ENCODE measurements at places on chromosomes 1 and 21.

DNA sequence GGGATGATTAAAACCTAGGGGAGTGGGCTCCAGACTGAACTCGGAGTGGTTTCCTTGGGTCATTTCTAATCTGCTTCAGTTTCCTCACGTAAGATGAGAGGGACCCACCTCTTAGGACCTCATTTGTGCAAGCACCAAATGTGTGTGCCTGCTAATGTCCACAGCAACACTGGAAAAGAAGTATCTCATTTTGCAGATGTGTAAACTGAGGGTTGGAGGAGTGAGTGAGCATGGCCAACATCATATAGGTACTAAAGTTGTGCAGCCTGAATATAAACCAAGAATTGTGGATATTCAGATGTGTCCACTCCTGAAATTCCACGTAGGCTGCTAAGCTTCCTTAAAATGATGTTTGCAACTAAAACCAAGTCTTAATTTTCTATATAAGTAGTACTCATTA lies 51.7 kb downstream of the GADD45A start:
- no peak for DNase-seq

DNA sequence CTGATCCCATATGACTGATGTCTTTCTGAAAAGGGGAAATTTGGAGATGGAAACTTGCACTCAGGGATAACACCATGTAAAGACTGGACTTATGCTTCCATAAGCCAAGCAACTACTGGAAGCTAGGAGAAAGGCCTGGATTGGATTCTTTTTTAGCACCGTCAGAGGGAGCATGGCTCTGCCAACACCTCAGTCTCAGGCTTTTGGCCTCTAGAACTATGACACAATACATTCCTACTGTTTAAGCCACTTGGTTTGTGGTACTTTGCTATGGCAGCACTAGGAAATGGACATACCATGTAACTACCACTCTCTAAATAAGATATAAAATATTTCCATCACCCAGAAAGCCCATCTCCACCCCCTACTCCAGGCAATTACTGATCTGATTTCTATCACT lies 139.7 kb downstream of the CYYR1 start:
- DNase-seq, result peak; percentile 4

GRCh38 chr1:242546849-242547729 lies 22.6 kb upstream of the PLD5 start:
- no peak for DNase-seq

- no peak for DNase-seq
These were observed 80.6 kb upstream of the RAVER2 start for GRCh38 chr1:64664299-64664698.

GRCh38 chr1:107003972-107004371 lies 52.5 kb upstream of the PRMT6 start:
- DNase-seq, result no peak

- peak; percentile 19 for DNase-seq
These were observed 11.9 kb downstream of the EXTL2 start for GRCh38 chr1:100882698-100883097.

- no peak for DNase-seq
These were observed 12.3 kb downstream of the ATG4C start for GRCh38 chr1:62796221-62796620.

- no peak for DNase-seq
These were observed 46.2 kb upstream of the SLC2A1 start for GRCh38 chr1:43004587-43005459.

- no peak for DNase-seq
These were observed 1554.8 kb downstream of the KCNT2 start for GRCh38 chr1:195053478-195053877.

- no peak for DNase-seq
These were observed 231.9 kb downstream of the PTPRU start for GRCh38 chr1:29467989-29468900.

GRCh38 chr1:31795096-31795675 lies 20.6 kb downstream of the SPOCD1 start:
- no peak for DNase-seq

DNA sequence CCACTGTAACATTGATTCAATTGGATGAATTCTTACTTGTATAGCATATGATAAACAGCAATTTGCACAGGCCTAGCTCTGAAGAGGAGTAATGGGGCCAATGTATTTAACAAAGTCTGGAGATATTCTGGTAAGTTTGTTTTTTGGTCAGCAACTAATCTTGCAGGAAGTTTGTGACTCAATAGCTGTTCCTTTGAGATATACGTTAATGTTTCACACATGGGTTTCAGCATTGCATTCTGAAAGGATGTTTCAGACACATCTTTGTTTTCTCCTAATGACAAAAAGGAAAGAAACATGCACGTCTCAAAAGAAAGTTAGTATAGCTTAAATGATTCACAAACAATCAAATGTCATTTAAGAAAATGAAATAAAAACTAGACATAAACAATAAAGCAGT lies 49.0 kb downstream of the LTN1 start:
- no peak for DNase-seq

DNA sequence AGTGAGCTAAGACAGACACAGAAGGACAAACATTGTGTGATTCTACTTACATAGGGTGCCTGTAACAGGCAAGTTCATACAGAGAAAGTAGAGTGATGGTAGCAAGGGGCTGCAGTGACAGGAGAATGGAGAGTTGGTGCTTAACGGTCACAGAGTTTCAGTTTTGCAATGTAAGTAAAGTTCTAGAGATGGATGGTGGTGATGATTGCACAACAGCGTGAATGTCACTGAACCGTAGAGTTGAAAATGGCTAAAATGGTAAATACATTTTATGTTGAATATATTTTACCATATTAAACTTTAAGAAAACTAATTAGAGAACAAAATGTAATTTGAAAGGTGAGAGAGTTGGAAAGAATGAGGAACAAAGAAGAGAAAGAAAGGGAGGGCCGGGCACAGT lies 8.7 kb downstream of the CFAP107 start:
- DNase-seq, result no peak

GRCh38 chr1:221880182-221880581 lies 138.3 kb upstream of the DUSP10 start:
- no peak for DNase-seq

DNA sequence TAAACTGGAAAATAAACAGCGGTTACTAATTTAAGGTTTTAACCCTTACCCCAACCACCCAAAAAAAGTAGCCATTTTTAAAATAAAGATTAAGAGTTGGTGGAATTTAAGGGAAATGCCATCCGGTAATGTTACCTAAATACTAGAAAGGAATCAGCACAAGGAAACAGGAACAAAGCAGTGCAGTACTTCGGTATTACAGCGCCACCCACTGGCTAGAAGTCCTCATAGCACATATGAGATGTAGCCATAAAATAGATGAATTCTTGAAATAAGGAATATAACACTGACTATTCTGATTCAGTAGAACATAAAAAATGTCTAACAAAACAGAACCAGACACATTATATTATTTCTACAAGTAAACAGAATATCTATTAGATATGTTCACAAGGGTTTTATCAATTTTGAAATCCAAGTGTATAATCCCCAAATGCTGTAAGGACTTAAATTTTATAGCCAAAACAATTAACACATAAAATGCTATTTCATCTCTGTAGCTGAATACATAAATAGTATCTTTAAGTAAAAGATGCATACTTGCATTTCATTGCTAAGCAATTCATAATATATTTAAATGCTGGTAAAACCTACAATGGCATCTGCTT lies 58.8 kb downstream of the FRRS1 start:
- peak; percentile 56 for DNase-seq

- peak; percentile 94 for DNase-seq
These were observed at the start of gene RNF207 for GRCh38 chr1:6205849-6206519. TSS of gene RNF207 (plus strand) at chr1:6206119. CDS start at chr1:6206536, 417 bp downstream.

GRCh38 chr1:175755516-175756070 lies 12.2 kb upstream of the TNR start:
- no peak for DNase-seq

GRCh38 chr1:174447866-174448530 lies at the start of gene GPR52:
TSS of gene GPR52 (plus strand) at chr1:174447964. CDS start at chr1:174448112, 148 bp downstream.
- no peak for DNase-seq

DNA sequence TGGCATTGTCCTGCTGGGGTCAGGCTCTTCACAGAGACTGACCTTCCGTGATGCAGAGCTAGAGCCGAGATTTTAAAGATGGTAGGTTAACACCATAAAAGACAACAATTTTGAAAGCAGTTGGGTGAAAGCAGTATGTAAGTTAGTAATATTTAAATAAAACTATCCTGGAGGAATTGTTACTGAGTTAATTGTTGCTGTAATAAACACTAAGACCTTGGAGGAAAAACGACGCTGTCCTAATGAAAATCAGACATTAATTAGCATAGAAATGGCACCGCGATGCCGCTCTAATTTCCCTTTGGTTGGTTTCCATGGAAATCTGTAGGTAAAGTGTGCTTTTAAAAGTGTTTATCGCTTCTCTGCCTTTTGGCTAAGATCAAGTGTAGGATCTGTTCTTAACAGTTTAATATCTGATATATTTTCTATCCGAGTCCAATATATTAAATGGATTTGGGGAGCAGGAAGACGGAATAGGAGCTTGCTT lies 745 bp upstream of the ANP32E start:
- no peak for DNase-seq

- DNase-seq, result peak; percentile 62
These were observed 3.9 kb upstream of the P3R3URF start for GRCh38 chr1:46180082-46180616.

GRCh38 chr21:45162809-45163208 lies 88.4 kb downstream of the ADARB1 start:
- no peak for DNase-seq

DNA sequence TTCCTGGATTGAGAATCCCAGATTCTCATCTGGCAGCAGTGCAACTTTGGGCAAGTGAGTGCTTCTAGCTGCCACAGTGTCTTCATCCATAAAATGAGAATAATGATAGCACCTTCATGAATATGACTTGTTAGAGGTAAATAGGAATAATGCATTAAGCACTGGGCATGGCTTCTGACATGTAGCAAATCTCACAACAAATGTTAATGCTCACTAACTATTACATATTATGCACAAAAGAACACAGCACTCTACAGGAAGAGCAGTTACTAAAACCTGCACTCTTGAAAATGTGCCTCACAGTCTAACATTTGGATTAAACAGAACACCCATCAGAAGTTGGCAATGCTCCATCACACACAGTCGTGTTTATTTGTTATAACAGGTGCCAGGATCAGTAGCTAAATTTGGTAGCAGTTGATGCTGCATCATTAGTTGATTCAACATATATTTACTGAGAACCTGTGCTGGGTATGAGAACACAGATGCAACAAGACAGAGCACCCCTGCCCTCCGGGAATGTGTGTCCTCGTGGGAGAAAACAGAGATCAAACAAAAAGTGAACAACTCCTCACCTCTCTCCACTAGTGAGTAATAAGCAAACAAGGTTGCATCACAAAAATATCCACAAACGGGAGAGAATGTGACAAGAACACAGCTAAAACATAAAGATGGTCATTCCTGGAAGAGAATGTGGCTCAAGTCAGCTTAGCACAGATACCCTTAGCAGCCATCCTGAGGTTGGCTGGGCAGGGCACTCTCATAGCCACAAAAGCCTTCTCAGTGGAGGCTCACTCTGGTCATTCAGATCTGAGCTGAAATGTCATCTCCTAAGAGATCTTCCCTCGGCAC lies 26.2 kb upstream of the LBR start:
- peak; percentile 37 for DNase-seq

GRCh38 chr1:173426057-173426456 lies 51.1 kb upstream of the PRDX6 start:
- DNase-seq, result peak; percentile 60

DNA sequence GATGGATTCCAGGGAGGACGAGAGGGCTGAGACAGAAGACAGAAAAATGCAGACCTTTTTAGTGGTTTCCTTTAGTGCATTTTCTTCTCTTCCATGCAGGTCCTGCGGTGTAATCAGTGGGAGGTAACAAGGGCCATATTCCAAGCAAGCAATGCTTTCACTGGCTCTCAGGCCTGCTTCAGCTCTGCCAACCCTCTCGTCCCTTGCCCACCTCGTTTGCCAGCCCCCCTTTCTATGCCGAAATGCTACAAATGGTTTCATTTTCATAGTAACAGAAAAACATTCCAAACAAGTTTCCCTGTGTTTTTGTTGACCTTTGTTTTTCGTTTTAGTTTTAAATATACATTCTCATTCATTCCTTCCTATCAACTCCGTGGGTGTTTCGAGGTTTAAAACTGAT lies 443.1 kb downstream of the TTLL7 start:
- no peak for DNase-seq

GRCh38 chr1:244256086-244256676 lies 195.5 kb downstream of the ADSS2 start:
- DNase-seq, result no peak

- DNase-seq, result no peak
These were observed 28.3 kb upstream of the A3GALT2 start for GRCh38 chr1:33349081-33349759.

DNA sequence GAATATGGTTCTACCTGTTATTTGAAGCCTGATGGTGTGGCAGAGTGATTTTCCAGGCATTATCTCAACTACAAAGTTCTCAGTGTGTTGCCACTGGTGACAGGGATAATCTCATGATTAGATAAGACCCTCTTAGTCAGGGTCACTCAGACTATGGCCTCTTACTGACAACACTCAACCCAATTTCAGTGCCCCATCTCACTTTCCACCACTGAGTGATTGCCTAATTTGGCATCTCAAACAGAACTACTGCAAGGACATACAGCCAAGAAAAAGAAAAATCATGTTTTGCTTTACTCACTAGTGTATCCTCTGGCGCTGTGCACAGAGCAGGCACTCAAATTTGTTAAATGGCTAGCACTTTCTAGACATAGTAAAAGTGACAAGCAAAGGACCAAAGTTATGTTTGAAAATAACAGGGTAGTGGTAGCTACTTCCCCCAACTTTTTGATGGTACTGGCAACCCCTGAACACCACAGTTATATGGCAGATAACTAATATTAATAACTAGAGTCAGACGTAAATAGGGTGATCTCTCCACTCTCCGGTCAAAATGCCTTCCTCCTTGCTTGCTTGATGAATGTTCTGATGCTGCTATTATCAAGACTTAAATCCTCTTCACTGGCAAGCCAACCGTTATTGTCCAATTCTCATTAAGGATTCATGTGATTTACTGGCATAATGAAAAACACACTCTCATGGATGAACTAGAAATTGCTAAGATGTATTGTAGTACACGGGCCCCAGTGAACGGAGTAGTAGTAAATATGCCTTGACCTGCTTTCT lies 37.1 kb upstream of the SLC30A10 start:
- no peak for DNase-seq

GRCh38 chr1:58886611-58887010 lies 102.8 kb upstream of the JUN start:
- no peak for DNase-seq

DNA sequence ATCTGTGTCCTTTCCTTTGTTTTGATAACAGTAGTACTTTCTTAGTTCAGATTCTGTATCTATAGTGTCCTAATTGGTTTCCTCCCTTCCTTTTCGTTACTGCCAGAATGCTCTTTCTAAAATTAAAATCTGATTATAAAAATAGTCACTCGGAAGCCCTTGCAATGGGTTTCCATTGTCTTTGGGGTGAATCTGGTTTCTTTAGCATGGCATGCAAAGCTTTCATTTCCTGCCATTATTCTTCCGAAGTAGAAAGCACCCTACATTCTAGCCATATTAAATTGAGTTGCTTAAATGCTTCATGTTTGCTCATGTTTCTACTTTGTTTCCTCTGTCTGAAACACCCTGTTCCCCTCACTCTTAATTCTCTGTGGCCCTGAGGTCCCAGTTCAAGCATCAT lies 53.2 kb upstream of the MACF1 start:
- no peak for DNase-seq

- DNase-seq, result no peak
These were observed 80.1 kb downstream of the SPAG17 start for GRCh38 chr1:118104951-118105350.
